Inflammatory macrophage treated with lipopolysaccharide for 1 hour (primary cell): ENCODE measurements at places on chromosomes 4 and X.

GRCh38 chr4:1241466-1241935, 7.4 kb downstream of the CTBP1 start:
- no peak for DNase-seq

DNA sequence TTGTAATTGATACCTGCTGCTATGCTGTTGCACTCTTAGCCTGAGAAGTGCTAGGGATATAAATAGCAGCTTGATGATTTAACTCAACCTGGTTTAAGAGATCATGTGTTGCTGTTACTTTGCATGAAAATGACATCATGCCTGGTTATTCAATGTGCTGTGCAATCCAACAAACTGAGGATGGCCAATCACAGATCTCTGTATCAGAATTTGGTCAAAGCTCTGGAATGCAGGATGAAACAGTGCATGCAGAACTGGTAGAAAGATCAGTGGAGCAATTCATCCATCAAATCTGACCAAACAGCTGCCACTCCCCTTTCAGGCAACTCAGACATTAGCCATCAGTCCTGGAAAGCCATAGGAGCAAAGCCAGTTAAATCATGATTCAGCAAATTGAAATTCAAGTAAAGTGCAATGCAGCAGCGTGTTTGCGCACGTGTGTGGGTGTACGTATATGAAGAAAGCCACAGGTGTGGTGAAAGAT, 160.3 kb upstream of the RASGEF1B start:
- DNase-seq = peak; percentile 53

- DNase-seq = no peak
These were observed 165.4 kb upstream of the C1QTNF7 start for GRCh38 chr4:15262396-15262795.

DNA sequence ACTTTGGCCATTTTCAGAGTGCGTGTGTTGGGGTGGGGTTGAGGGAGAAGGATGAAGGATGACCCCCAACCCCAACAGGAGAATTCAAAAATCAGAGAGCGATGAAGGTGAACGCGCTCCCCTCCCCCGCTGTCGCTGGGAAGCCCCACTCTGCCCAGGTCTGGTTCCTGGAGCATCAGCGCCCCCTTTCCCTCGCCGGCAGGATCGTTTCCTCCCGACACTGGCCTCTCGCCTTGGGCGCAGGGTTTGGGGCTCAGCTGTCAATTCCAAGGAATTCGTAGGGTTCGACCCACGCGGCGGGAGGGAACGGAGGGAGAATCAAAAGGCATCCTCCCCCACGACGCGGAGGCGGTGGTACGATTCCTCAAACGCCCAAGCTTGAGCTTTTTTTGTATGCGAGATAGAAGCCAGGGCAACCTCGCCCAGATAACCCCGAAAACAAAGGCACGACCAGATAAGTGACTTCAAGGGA, 1.0 kb upstream of the PDGFRA start:
- peak; percentile 54 for DNase-seq

DNA sequence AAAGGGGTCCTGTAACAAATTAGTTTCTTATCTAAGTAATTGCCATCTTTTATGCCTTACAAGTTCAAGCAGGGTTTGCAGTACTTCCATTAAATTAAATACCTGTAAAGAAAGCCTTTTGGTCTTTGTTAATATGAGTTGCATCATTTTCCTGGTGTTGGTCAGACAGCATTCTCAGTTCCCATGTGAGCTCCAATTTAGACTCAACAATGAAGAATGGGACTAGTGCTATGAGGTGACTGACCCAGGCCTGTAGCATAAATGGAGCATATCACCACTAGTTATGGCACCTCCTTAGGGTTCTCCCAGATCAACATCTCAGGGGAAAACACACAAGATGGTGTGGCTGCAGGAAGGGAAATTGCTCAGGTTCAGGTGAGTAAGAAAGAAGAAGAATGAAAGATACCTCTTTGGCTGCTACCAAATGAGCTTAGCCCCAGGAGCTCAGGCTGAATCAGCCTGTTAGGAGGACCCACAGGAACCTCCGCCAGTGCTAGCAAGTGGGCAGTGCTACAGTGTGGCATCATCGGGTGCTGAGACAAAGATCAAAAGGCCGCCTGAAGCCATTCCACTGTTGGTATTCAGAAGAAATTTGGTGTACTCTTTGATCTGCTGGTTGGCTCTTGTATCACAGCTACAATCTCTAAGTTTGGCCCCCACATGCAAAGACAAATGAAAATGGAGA, 1.8 kb downstream of the TTC29 start:
- DNase-seq = no peak

- no peak for DNase-seq
These were observed 353.5 kb downstream of the FBXO8 start for GRCh38 chr4:173929921-173930320.

- DNase-seq = no peak
These were observed 69.6 kb downstream of the ARFIP1 start for GRCh38 chr4:152849350-152849749.

- DNase-seq = no peak
These were observed 494.6 kb upstream of the FAM241A start for GRCh38 chr4:111650674-111651086.

- no peak for DNase-seq
These were observed 876 bp downstream of the MPP1 start for GRCh38 chrX:154804261-154804956.

DNA sequence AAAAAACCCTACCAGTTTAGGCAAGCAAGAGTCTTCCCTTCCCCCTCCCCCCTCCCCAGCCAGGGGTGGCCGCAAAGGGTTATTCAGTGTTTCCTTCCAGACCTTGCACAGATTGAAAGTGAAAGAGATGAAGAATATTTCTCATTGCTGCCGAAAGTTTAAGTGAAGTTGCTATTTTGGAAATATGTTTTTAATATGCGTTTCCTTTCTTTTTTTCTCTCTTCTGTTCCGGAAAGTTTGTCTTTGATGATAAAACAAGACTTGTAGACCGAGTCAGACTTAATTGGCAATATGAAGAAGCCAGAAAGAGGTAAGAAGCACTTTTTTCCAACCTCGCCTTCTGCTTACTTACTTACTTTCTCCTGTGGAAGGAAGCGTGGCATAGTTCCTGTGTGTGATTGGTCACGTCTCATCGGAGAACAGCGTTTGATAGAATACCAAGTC, 58.5 kb upstream of the CLCN4 start:
- no peak for DNase-seq

DNA sequence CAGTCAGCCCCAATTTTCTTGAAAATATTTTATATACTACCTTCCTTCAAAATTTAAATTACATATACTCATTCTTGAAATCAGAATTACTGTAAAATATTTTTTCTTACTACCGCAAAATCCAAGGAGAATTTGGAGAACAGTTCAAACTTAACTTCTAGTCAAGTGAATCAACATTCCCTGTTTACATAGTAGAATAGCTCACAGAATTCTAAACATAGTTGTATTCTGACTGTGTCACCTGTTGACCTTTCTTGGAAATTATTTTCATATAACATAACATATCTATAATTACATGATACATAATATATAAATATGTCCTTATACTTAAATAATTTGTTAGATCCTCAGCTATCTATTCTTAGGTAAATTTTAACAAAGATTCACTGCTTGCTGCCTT, 31.0 kb upstream of the FGF5 start:
- DNase-seq = no peak

- DNase-seq = peak; percentile 73
These were observed 35.2 kb upstream of the PHEX start for GRCh38 chrX:21996872-21997455.

DNA sequence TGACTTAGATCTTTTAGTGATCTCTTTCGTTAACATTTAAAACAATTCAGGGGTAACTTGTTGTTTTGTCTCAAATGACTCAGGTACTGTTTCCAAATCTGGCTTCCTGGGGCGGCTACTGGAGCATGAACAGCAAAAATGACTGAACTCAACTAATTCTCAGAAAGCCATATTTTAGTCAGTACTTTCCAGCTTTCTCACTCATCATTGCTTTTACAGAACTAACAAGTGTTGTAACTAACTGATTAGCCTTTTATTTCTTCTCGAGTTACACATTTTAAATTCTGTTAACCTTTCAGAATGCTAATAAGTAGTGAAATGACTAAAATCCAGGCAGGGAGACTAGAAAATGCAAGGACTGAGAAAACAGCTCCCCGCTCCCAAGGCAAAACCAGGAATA, 55.3 kb downstream of the JADE3 start:
- no peak for DNase-seq

DNA sequence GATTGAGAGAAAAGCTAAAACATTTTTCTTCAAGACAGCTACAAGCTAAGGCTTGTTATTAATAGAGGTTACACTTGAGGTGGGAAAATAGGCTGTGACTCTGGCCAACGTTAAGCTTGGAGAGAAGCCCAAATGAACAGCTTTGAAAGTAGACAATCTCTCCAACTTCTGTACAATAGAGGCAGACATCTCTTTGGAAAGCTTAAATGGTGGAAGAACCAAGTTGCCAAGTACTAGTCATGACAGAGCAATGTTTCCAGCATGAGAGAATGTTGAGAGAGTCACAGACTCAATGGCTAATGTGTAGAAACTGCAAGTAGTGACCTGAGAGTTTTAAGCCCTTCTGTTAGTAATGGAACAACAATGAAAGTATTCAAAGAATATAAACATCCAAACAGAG, 298.1 kb downstream of the INPP4B start:
- DNase-seq = no peak

GRCh38 chr4:149465955-149466354, 349.7 kb downstream of the IQCM start:
- no peak for DNase-seq

DNA sequence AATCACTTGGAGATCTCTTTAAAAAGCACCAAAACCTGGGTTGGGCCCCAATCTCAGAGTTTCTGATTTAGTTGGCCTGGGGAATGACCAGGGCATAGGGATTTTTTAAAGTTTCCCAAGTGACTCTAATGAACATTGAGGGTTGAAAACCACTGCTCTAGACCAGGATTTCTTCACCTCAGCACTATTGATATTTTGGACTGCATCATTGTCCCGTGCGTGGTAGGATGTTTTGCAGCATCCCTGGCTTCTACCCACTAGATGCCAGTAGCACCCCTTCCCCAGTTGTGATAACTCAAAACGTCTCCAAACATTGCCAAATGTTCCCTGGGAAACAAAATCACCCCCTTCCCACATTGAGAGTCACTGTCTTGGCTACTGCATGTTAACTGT, 61.8 kb downstream of the ATXN3L start:
- DNase-seq = peak; percentile 37

- DNase-seq = no peak
These were observed 87.0 kb downstream of the FBXW7 start for GRCh38 chr4:152448854-152449253.

GRCh38 chr4:19650903-19651864, 600.5 kb upstream of the SLIT2 start:
- no peak for DNase-seq

- DNase-seq = no peak
These were observed 92.5 kb upstream of the ENPP6 start for GRCh38 chr4:184310171-184310567.

GRCh38 chrX:102930990-102931756, 5.9 kb upstream of the RAB40AL start:
- DNase-seq = no peak

GRCh38 chr4:76430519-76431388, 4.3 kb upstream of the SHROOM3 start:
- peak; percentile 26 for DNase-seq

- no peak for DNase-seq
These were observed 1673.8 kb upstream of the AGA start for GRCh38 chr4:179116011-179116410.

GRCh38 chr4:106062452-106062875, 167.2 kb downstream of the NPNT start:
- DNase-seq = no peak

DNA sequence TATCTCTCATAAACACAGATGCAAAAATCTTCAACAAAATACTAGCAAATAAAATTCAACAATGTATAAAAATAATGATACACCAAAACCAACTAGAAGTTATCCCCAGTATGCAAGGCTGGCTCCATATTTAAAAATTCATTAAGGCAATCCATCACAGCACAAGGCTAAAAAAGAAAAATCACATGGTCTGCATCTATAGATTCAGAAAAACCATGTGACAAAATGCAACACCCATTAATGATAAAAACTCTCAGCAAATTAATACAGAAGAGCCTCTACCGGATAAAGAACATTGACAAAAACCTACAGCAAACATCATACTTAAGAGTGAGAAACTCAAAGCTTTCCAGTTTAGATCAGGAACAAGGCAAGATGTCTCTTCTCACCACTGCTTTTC, 182.6 kb downstream of the COL25A1 start:
- no peak for DNase-seq

GRCh38 chr4:23966725-23967124, 76.9 kb upstream of the PPARGC1A start:
- no peak for DNase-seq

GRCh38 chrX:127571834-127572233, 480.4 kb downstream of the ACTRT1 start:
- peak; percentile 23 for DNase-seq

DNA sequence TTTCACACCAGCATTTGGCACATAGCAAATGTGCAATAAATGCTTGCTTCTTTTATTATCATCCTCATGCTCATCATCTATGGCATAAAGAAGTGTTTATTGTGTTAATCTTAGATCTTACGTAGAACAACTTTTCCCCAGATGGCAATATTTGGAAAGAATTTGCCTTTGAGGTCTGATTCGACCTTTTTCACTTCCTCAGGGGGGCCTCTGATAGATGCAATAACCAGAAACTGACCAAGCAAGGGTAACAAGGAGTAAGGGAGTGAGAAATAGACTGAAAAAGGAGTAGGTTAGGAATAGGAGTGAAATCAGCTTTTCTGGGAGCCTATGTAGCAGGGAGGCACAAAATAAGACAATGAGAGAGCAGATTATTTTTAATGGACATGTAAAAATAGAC, 70.2 kb downstream of the RRAGB start:
- DNase-seq = no peak

- DNase-seq = no peak
These were observed 66.2 kb upstream of the TACR3 start for GRCh38 chr4:103786014-103786413.

DNA sequence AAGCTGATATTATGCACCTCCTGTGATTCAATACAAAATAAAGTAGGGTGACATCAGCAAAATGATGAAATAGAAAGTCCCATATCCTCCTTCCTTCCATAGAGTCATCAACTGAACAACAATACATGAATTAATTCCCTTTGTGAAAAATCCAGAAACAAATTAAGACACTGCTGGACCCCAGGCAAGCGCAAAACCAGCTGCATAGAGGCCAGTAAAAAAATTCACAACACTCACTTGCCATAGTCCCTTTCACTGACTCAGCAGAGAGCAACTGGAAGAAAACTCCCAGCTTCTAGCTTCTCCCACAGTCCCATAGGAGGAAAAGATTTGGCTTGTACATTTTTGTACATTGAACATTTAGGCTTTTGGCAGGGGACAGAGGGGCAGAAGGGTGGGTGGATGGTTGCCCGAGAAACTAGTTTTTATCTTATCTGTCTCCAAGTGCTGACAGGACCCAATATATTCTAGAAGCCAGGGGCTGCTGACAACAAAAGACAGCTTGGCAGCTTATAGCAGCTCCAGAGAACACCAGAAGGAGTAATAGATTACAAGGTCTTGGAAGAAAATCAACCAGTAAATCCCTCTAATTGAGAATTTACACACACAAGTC, 124.6 kb downstream of the NDST3 start:
- DNase-seq = no peak

- DNase-seq = no peak
These were observed 69.0 kb upstream of the SPANXN1 start for GRCh38 chrX:145178268-145178667.

- no peak for DNase-seq
These were observed 124.6 kb downstream of the ANOS1 start for GRCh38 chrX:8607326-8607725.
